ENCODE measurements at places on chromosomes 3 and 15.

- no peak for DNase-seq
Observed at GRCh38 chr3:170566413-170566812, 19.5 kb downstream of the SLC7A14 start.

DNA sequence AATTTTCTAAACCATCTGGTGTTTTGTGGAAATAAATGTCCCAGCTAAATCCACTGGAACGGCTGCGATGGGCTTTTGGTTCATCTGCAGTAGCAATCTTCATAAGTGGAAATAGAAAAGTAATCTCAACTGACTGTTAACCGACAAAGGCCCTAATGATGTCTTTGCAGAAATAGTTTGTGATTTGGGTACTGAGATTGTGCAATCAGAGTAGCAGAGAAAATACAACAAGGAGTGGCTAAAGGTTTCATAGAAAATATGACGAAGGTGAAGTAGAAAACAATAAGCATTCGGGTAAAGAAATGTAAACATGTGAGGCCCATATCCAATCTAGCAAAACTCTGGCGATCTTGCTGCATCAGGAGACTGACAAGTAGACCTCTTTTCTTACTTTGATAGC lies 262.6 kb upstream of the MCTP2 start:
- no peak for DNase-seq

- DNase-seq, result no peak
Observed at GRCh38 chr3:40185029-40185695, 124.3 kb upstream of the EIF1B start.

- no peak for DNase-seq
Observed at GRCh38 chr3:41330465-41330864, 131.2 kb downstream of the CTNNB1 start.

- peak; percentile 76 for DNase-seq
Observed at GRCh38 chr15:64702816-64703631, 72.4 kb downstream of the RBPMS2 start.

GRCh38 chr3:14007006-14007405 lies 117.7 kb downstream of the CHCHD4 start:
- no peak for DNase-seq

GRCh38 chr15:45009046-45009445 lies 13.9 kb upstream of the SORD start:
- DNase-seq, result no peak

DNA sequence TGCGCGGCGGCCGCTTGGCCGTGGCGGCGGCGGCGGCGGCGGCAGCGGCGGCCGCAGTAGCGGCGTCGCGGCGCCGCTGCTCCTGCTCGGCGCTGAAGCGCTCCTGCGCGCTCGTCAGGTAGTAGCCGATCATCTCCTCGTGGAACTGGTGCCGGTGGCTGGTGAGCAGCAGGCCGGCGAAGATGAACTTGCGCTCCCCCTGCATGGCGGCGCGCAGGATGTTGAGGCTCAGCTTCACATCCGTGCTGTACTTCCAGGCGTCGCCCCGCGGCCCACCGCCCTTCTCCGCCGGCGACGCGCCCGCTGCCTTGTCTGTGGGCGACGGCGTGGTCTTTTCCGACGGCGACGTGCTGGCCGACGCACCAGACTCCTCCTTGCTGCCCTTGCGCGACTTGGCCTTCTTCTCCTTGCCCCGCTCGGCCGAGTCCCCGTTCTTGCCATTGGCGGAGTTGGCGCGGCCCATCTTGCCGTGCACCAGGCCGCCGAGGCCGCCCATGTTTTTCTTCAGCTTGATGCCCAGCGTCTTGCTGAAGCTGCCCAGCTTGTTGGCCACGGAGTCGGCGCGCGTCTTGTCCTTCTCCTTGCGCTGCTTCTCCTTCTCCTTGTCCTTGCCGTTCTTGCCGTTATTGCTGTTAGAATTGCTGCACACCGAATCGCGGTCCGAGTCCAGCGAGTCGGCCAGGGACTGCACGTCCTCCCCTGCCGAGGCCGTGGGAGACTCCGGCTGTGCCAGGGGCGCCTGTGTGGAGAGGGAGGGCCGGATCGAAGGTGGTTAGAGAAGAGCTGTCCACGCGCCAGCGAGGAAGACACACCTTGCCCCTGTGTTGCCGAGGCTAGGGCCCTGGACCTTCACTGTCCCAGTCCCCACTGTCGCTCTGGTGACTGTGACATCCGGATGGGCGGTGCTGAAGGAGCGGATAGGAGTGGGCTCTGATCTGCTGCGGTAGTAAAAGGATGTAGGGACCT lies 157.6 kb downstream of the KLF13 start:
- no peak for DNase-seq

GRCh38 chr3:66989241-66989640 lies 8.9 kb upstream of the KBTBD8 start:
- no peak for DNase-seq

DNA sequence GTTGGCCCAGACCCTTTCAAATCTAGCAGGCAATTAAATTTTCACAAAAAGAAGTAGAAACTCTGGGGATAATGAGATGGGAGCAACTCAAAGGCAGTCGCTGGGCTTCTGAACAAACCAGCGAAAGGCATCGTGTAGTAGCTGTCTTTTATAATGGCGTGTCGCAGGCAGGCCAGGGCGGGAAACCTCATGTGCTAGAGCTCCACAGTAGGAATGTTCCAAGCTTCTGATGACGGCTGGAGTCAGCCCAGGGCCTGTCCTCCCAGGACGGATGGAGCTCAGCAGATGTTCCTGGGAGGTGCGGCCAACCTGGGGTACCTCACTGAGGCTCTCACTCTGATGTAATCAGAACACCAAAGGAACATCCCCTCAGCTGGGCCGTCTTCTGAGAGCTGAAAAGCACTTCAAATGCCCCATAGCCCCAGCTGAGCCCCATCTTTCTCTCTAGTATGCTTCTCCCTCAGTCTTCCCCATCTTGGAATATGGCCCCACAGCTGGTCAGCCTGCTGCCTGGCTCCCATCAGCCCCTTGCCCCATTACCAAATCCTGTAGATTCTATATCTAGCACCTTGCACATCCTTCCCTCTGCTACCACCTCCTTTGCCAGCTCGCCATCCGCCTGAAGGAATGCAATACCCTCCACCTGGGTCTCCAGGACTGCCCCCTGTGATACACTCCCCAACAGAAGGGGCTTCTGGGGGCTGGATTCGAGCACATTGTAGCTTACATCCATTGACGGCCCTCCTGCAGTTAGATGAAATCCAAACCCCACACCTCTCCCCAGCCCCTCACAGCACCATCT lies 54.9 kb upstream of the ATP2B2 start:
- no peak for DNase-seq

- no peak for DNase-seq
Observed at GRCh38 chr3:42175386-42176240, 84.5 kb downstream of the TRAK1 start.

All from forelimb muscle (tissue), 1 donor.